NCI-H2171 (cell line): ENCODE measurements at places on chromosomes 3 and 15.

DNA sequence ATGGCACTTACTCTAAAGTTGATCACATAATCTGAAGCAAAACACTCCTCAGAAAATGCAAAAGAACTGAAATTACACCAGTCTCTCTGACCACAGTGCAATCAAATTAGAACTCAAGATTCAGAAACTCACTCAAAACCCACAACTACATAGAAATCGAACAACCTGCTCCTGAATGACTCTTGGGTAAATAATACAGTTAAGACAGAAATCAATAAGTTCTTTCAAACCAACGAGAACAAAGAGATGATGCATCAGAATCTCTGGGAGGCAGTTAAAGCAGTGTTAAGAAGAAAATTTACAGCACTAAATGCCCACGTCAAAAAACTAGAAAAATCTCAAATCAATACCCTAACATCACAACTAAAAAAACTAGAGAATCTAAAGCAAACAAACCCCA is 227.2 kb downstream of the CTNNB1 start:
- no peak for DNase-seq

- DNase-seq: no peak
Observed at GRCh38 chr3:97121386-97121785, 307.0 kb downstream of the EPHA6 start.

DNA sequence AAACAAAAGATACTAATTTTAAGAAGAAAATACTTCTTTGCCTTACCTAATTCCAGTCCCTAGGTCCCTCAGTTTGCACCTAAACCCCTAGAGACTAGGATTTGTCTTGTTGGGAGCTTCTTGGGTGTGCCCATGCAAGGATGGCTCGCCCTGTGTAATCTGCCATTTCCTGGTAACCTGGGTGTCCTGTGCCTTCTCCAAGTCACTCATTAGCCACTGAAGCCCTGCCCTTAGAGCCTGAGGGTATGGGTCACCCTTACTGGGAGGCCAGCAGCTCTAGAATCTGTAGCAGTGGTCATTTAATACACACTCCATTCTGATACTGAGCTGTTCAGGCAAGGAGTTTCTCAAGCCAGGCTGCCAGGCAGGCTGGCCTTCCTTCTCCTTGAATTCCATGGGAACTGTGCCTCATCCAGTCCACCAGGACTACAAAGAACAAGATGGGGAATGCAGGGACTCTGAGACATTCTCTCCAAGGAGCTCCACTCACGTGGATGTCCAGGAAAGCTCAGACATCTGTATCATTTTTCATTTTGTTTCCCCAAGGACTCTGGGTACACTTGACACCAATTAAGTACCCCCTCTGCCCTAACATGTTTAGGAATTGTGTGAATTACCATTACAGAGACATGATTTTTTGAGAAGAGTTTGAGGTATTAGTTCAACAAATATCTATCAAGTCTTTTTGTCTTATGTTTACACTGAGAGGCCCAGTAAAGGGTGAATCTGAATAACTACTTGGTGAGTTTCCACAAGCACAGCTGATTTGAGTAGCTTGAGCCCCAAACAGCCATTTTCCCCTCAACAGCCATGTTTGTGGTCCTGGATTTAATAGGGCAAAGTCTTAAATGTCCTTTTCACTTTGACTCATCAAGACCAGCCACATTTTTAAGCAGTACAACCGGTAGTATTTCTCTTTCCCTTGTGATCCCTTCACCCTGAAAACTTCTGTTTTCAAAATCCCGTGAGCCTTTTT is 52.6 kb downstream of the ARNT2 start:
- DNase-seq: no peak

- no peak for DNase-seq
Observed at GRCh38 chr3:14121859-14122258, 2.8 kb downstream of the CHCHD4 start.
